ENCODE measurements at places on chromosomes 16 and 17.

DNA sequence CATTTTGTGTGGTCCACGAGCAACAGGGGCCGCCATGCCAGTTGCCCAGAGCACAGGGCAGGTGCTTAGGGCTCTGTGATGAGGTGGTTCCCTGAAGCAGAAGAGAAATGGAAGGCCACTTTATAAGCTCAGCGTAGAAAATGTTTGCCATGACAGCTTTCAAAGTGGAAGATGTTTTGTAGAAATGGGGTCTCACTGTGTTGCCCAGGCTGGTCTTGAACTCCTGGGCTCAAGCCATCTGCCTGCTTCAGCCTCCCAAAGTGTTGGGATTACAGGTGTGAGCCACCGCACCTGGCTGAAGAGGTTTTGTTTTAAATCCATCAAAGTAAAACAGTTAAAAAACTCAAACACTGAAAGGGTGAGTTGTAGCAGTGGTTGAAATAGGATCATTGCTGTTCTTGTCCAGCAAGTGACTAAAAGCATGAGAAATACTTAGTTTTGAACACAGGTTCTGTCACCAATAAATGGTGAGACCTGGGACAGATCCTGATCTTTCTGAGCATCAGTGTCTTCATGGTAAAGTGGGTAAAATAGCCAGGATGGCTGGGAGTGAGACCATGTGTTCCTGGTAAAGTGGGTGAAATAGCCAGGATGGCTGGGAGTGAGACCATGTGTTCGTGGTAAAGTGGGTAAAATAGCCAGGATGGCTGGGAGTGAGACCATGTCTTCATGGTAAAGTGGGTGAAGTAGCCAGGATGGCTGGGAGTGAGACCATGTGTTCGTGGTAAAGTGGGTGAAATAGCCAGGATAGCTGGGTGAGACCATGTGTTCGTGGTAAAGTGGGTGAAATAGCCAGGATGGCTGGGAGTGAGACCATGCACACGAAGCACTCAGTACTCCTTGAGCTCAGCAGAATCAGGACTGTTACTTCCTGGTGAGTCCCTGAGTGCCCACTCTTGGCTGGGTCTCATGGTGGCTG is 46.0 kb downstream of the BANP start:
- DNase-seq, result peak; percentile 8

- no peak for DNase-seq
These were observed 613.7 kb downstream of the TMEM114 start for GRCh38 chr16:7976563-7976962.

DNA sequence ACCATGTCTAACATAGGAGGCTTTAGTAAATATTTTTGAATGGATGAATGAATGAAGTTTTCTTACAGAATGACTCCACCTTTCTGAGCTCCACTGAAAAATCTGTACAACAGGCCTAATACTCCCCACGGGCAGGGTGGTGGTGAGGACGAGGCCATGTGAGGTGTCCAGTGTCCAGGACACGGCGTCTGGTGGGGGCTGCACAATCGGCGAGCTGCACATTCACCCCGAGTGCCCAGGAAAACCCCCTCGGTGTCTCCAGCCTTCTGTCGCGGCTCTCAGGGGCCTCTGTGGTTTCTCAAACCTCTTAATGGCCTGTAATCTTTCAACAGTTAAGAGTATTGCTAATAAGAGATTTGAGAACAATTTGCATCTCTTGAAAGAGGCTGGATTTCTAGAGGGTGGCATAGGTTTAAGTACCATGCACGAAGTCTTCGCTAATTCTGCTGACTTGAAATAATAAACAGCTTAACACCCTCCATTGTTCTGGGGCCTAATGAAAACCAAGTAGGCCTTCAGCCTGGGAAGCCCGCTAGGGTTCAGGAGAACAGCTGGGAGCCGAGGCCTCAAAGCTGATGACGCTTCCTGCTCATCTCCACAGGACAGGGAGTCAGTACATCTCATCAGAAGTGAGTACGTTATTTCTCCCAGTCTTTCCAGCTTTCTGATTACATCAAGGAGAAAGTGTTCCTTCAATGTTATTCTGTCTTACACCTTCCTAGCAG is 304.6 kb upstream of the FOXF1 start:
- no peak for DNase-seq

- DNase-seq, result peak; percentile 32
These were observed 3.5 kb downstream of the MGAT5B start for GRCh38 chr17:76871668-76872067.

DNA sequence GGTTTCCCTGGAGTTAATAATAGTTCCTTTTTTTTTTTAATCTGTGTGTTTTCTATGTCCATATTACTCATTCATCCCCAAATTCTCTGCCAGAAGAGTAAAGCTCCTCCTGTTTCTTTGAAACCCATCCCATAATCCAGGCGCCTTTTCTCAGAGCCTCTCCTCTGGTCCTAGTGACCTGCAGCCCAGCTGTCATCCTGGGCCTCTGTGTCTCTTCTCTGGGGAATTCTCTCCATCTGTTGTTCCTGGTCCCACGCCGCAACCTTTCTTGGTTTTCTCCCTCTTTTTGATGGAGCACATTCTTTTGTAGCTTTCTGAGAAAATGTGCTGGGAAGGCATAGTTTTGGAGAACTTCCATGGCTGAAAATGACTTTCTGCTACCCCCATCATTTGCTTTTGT is 10.2 kb downstream of the KATNB1 start:
- no peak for DNase-seq

- peak; percentile 31 for DNase-seq
These were observed 46.3 kb downstream of the DNAH9 start for GRCh38 chr17:11644265-11645212.

DNA sequence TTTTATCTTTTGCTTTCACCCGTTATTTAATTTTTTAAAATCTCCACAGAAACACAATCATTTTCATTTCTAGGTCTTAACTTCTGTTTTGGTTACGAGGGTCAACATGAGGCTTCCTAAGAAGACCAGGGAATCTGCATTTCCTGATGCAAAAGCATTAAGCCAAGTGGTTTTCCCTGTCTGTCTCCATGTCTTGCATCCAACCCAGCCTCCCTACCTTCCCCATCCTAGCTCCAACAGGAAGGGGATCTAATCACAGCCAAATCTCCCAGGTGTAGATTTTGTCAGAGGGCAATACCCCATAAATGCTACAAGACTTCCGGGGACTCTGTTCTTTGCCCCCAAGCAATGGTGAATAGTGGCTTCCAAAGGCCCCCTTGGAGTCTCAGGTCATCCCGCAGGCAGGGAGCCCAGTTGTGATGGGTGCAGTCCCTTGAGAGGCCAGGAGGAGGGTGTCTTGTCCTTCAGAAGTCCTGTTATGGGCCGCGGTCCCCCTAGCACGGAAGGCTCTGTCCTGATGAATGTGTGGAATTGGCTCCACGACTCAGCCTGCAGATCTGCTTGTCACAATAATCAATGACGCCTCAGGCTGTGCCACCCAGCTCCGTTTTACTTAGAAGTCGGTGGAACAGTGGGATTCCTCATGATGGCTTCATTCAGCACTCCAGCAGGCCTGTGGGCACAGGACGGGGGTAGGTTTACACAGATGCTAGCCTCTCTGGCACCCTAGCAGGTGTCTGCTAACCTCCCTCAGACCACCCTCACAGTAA is 141.1 kb downstream of the RGS9 start:
- peak; percentile 76 for DNase-seq

GRCh38 chr16:24328835-24329452 is 72.8 kb downstream of the CACNG3 start:
- no peak for DNase-seq

- no peak for DNase-seq
These were observed 9.0 kb upstream of the NGFR start for GRCh38 chr17:49486012-49486641.

GRCh38 chr17:75590314-75590761 is 2.7 kb downstream of the MYO15B start:
- DNase-seq, result no peak

- no peak for DNase-seq
These were observed 11.5 kb downstream of the CENPN start for GRCh38 chr16:81018496-81018895.

GRCh38 chr17:61942085-61942484 is 14.3 kb upstream of the INTS2 start:
- DNase-seq, result no peak

- DNase-seq, result peak; percentile 98
These were observed 114.4 kb downstream of the SEC14L1 start for GRCh38 chr17:77254951-77255825.

DNA sequence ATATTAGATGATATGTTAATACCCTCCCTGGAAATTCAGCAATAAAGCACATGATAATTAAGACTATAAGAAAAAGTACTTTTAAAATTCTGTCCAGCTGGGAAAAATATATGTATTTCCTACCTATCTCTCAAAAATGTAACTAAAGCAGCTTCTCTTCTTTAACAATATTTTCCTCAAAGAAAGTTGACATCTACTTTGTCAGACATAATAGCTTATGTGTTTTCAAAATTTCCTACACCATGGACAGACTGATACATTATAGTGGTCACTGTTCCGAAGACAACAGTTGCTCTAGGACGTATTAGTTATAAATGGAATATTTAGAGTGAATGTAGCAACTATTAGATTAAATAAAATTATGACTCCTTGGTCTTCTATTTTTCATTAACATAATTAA is 131.4 kb upstream of the NACA2 start:
- DNase-seq, result no peak

- DNase-seq, result peak; percentile 97
These were observed 17.9 kb downstream of the KPNA2 start for GRCh38 chr17:68053231-68054013.

DNA sequence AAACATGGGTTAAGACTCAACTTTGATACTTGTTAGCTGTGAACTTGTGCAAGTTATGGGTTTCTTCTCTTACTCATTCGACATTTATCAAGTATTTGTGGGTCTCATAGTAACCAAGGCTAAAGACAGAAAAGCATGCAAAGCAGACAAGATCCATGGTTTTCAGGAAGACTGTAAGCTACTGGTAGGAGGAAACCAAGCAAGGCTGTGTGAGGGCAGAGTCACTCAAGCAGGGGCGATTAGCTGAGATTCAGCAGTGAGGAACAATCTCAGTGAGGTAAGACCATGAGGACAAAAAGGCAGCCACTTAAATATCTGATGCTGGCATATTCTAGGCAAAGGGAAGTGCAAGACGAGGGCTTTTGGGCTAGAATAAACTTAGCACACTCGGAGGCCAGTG is 29.5 kb downstream of the MBTD1 start:
- DNase-seq, result no peak

DNA sequence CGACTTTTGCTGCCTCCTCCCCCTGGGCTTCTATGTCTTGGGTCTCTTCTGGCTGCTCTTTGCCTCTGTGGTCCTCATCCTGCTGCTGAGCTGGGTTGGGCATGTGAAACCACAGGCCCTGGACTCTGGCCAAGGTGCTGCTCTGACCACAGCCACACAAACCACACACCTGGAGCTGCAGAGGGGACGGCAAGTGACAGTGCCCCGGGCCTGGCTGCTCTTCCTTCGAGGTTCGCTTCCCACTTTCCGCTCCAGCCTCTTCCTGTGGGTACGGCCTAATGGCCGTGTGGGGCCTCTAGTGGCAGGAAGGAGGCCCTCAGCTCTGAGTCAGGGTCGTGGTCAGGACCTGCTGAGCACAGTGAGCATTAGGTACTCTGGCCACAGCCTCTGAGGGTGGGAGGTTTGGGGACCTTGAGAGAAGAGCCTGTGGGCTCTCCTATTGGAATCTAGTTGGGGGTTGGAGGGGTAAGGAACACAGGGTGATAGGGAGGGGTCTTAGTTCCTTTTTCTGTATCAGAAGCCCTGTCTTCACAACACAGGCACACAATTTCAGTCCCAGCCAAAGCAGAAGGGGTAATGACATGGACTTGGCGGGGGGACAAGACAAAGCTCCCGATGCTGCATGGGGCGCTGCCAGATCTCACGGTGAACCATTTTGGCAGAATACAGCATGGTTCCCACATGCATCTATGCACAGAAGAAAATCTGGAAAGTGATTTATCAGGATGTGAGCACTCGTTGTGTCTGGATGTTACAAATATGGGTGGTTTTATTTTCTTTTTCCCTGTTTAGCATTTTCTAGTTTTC is 2.3 kb downstream of the GP1BA start:
- peak; percentile 58 for DNase-seq

- DNase-seq, result peak; percentile 42
These were observed 50.1 kb downstream of the RHOT1 start for GRCh38 chr17:32192379-32192778.

- DNase-seq, result peak; percentile 35
These were observed 74.8 kb upstream of the GRIN2A start for GRCh38 chr16:10256784-10257641.

DNA sequence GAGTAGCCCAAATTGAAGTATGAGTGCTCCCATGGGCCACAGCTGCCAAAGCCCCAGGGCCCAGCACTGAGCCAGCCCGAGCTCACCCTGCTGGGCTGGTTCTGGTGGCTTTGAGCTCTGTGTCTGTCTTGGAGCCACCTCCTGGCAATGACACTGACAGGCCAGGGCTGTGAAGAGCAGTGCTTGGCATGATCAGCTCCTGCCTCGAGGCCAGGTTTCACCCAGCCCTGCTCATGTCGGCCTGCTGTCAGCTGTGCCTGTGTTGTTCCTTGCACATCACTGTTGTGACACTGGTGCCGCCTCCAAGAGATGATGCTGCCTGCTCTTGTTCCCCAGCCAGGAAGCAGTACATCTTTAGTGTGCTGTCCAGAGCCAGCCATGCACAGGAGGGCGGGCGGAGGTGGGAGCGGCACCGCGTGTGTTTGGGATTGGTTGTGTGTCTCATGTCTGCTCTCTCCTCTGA is 26.0 kb downstream of the PLD6 start:
- no peak for DNase-seq

DNA sequence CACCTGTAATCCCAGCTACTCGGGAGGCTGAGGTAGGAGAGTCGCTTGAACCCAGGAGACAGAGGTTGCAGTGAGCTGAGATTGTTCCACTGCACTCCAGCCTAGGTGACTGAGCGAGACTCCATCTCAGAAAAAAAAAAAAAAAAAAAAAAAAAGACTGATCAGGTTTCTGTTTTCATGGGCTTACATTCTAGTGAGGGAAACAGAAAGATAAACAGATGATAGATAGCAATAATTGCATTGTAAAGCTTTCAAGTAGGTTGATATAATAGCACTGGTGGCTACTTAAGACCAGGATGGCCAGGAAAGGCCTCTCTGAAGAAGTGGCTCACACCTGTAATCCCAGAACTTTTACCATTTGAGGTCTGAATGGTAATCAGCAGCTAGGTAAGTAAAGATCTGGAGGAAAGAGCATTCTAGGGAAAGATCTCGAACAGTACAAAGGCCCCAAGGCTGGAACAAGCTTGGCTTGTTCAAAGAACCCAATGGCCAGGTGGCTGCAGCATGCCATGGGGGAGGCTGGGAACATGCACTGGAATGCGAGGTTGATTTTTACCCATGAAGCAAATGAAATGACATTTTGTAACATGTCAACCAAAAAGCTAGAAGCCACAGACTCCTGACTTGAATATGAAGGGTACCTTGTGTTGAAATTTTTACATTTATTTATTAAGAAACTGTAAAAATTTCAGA is 108.3 kb upstream of the DHX40 start:
- DNase-seq, result no peak

DNA sequence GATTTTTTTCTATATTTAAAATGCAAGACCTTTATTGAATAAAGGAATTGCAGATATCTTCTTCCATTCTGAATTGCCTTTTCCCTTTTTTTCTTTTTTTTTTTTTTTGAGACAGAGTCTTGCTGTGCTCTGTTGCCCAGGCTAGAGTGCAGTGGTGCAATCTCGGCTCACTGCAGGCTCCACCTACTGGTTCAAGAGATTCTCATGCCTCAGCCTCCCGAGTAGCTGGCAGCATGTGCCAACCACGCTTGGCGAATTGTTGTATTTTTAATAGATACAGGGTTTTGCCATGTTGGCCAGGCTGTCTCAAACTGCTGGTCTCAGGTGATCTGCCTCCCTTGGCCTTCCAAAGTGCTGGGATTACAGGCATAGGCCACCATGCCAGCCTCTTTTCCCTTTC is 151.5 kb downstream of the CEP112 start:
- DNase-seq, result no peak

GRCh38 chr17:33811004-33811760 is 443.9 kb upstream of the CCL2 start:
- DNase-seq, result no peak

Data from EL (cell line).